Naive thymus-derived CD4-positive, alpha-beta T cell (primary cell): ENCODE measurements at places on chromosomes 7 and 10. TPM values are rescaled to one million over a fixed set of nuclear protein-coding genes. Genes with fewer than 3 reads are reported as not detected.

DNA sequence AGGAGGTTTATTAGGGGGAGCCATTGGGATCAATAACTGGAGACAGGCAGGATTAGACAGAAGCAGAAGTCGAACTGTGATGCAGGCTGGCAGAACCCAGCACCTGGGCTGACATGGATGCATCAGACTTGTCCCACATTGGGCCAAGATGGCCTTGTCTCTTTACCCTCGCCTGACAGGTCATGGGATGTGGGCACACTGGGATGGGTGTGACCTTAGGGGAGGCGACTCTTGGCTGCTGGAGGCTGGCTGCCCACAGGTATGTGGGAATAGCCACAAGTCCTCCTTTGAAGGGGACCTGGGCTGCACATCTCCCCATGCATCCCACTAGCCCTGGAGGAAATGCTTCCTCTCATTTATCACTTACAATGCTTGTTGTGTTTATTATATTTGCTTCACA, 17.3 kb downstream of the NFE2L3 start:
- H3K27me3 ChIP-seq: no peaks in the 10 kb centered on the region
- H3K4me1 ChIP-seq: no peaks in the 10 kb centered on the region
- H3K36me3 ChIP-seq: no peaks in the 10 kb centered on the region
- H3K27ac ChIP-seq: no peak overlapping the region

Gene ADARB2
- 13.6 TPM for total RNA-seq

Gene CDHR1
- 0.56 TPM for total RNA-seq

Gene DNAH11
- not detected for total RNA-seq

Gene CDH23
- 14.1 TPM for total RNA-seq

DNA sequence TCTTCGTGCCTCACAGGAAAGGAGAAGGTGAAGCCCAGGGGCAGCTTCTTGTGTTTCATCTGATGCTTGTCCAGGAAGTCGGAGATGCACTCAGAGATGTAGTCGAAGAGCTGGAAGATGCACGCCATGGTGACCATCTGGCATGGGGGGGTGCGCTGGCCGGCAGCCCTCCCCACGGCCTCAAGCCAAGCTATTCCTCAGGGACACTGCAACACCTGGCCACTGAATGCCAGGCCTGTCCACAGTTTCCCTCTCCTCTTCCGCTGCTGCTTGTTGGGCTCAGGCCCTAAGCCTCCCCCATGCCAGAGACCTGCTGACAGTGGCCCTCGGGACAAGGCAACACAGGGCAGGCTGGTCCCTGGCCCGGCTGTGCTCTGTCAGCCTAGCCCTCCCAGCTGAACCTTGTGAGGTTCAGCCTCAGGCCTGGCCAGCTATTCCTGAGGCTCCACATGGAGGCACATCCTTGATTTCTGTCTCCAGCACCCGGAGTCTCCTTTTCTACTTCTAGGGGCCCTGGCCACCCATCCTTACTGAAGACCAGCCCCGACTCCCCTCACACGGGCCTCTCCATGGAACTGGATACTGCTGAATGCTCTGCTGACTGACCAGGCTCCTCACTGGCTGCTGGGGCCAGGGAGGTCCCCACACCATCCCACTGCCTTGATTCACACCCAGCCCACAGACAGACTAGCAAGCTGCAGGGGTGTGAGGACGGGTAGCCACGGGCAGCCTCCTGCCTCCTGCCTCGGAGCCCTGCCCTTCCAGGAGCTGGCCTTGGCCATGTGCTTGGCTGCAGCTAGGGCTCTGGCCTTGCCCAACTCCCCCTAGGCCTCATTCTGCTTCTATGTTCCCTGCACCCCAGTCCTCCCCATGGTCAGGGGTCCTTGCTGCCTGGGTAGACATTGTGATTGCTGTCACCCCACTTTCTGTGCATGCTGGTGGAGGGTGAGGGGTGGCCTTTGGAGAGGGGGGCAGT, 10.1 kb upstream of the MYL7 start:
- no peak overlapping the region for H3K4me3 ChIP-seq
- no peaks in the 10 kb centered on the region for H3K4me1 ChIP-seq
- no peaks in the 10 kb centered on the region for H3K36me3 ChIP-seq
